ENCODE measurements at places on chromosomes 3 and 15.

- no peak for DNase-seq
These were observed 237.2 kb downstream of the MBNL1 start for GRCh38 chr3:152505926-152506325.

- no peak for DNase-seq
These were observed 43.8 kb downstream of the GAP43 start for GRCh38 chr3:115666920-115667737.

DNA sequence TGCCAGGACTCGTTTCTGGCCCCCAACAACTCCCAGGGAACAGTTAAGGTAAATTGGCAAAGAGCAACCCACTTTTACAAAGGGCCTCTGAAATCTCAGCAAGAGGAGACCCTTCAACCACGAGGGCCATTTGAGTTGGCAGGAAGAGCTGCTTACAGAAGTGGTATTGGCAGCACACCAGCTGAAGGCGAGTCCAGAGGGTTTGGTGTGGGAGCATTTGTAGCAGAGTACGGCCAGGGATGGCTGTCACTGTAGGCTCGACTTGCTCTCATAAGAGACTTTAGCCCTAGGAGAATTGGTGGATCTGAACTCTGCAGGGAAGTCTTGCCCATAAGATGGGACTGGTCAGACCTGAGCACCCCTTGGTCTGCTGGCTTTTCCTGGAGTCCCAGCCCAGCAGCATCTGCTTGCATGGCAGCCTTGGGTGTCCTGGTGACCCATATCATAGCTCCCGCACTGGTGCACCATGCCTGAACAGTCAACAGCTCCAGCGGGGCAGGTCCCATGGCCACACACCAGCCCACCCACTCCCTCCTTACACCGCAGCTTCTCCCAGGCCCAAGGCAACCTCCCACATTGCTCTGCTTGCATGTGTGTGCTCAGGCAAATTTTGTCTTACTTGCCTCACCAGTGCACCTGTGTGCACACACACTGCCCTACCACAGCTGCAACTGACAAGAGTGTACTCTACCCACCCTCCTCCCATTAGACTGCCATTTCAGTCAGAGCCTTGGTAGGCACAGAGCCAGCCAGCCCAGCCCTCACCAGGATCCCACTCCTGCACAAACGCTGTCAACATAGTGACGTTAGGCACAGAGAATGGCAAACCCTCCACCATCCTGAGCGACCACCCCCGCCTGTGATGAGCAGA, 861.6 kb upstream of the DPPA4 start:
- no peak for DNase-seq

DNA sequence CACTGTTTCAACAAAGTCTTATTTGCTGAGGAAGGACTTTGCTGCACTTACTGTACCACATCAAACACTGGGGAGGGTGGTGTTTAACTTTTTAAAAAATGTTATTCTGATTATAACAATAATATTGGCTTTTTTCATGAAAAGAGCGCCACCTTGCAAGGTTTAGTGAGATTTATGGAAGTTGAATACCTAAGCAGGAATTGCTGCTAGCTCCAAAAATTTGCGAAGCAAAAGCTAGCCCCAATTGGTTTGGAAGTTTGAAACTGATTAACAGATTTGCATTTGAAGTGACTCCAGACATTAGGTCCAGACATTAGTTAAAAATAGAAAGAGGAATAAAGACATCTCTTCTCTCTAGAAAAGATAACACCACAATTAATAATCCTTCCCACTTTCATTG, 6.7 kb downstream of the ZIC1 start:
- DNase-seq, result no peak
